ENCODE measurements at places on chromosomes 2 and 18.
A peak's percentile ranks its signal among the peaks of the same experiment; 100 is the strongest.

DNA sequence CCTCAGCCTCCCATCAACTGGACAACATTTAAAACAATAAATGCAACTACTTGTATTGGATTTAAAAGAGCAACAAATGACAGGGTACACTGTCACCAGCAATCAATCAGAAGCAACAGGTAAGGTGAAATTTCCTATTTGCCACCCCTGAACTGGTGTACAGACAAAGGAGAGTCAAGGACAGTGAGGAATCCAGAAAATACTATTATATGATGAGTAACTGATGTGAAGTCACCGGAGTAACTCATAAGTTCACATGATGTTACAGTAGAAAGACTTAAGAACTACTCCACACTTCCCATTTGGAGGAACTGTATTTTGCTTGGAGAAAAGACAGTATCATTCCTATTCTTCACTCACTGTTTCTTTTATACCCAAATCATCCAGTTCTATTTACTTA, 4.1 kb upstream of the STAT1 start:
- no peak for DNase-seq

- DNase-seq: no peak
Measured at GRCh38 chr2:181164699-181165098, 184.3 kb downstream of the UBE2E3 start.

GRCh38 chr18:62458868-62459716, 63.7 kb upstream of the ZCCHC2 start:
- no peak for DNase-seq

DNA sequence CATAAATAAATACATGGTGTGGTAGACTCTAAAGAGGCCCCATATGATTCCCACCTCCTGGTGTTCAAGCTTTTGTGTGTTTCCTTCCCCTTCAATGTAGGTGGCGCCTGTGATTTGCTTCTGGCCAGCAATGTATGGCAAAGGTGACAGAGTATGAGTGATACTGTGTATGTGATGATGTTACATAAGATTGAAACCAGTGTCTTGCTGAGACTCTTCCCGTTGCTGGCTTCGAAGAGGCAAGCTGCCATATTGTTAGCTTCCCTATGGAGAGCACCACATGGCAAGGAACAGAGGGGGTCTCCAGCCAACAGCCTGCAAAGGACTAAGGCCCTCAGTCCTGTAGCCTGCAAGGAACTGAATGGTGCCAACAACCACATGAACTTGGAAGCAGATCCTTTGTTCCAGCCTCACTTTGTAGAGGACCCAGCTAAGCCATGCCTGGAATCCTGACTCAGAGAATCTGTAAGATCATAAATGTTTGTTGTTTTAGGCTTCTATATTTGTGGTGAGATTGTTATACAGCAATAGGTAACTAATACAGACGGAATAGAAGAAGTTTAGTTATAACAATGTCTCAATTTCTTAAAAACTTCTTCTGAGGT, 1.7 kb upstream of the SMAD4 start:
- no peak for DNase-seq

- DNase-seq: no peak
Measured at GRCh38 chr2:212811921-212812320, 273.3 kb upstream of the ERBB4 start.

DNA sequence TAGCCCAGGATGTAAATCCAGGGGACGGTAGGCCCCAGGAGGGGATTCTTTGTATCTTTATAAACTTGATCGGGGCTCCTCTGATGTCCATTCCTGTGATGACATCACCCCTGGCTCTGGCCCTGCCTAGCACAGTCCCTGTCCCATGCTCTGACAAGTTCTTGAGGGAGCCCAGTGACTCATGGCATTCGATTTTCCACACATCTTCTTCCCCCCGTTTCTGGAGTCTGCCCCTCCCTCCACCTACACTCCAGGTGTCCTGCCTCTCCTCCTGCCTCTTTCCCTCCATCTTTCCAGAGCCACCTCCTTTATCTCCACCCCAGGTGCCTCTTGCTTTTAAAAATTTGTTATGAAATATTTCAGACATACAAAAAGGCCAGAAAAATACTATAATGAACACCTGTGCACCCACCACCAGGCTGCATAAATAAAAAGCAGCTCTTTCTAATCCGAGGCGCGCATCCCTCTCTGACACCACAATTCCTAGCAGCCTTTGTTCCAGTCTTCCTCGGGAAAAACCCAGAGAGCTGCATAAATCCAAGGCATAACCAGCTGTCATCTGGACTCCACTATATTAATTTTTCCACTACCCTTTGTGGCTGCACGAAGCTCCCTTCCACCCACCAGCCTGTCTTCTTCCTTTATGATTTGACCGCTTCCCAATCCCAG, 207.7 kb downstream of the ZBTB7C start:
- DNase-seq: no peak

DNA sequence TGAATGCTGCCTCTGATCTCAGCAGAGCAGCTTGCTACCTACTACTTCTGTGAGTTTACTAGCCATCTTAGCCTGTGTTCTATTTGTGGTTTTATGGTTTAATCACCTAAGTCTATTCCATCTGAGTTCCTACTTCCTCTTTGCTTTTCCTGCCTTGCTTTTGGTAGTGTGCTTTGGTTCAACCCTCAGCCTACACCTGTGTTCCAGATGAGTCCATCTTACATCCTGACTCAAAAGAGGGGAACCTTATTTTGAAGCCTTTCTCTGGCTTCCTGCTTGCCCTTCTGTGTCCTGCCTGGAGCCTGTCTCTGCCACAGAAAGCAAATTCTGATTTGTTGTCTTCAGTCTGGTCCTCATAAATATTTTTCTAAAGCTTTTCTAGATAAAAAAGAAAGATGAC, 530.3 kb upstream of the MEX3C start:
- no peak for DNase-seq

DNA sequence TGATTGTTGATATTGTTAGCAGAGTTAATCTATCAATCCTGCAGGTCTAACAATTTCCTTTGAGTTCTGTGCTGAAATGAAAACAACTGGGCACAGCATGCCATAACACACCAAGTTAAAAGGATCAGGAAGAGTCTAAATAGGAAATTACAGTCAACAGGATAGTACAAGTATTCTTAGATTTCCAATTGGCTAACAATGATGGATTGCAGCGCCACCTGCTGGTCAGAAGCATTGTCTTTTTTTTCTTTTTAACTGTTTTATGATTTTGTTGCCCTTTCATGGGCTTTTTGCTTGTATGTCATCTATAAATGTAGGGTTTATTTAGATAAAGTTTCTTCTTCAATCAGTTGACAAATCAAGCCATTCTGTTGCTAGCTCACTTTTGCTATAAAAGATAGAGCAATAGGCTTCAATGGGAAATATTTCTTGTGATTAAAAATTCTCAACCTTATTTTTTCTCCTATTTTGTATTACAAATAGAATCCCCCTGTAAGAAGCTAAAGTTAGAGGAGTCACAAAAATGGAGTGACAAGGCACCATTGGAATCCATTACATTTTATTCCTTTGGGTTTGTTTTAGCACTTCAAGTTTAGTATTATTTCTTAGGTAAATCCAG, 40.8 kb upstream of the RPRM start:
- DNase-seq: peak; percentile 48

Measured in stimulated activated CD8-positive, alpha-beta memory T cell treated with anti-CD3 and anti-CD28 coated beads, Interleukin-12 subunit alpha, Interleukin-12 subunit beta, amount 100 ng/mL, for 1 hour (primary cell).